ENCODE measurements at places on chromosomes 5 and 9.

DNA sequence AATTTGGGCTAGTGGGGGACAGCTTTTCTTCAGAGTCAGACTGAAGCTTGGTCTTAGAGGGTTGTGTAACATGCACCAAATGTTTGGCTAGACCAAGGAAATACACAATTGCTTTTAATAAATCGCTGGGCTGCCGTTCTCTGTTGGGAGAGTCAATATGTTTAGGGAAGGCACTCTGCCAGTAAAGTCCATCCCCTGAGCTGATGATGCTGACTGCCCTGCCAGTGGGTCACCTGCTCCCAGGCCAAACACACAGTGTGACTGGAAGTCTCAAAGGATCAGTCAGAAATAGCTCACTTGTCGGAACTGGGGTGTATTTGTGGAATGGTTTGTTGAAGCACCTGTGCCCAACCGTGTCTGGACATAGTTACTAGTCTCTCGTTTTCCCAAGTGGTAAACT is 17.9 kb upstream of the ZNF474 start:
- DNase-seq = no peak

DNA sequence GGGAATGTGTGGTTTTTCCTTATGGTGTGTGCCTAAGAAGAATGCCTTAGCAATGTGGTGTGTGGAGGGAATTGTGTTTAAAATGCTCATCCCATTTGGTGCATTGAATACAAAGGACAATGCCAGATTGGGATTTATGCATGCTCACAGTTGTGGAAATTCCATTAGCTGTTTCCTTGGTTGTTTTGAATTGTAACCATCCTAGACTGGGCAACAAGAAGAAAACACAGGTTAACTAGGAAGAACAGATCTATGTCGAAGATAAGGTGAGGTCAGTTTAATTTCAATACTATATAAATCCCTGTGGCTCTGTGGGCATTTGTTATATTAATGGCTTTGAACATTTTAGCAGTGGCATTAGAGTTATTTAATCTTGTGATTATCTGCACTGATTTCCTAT is 266.8 kb downstream of the MAT2B start:
- DNase-seq = no peak

DNA sequence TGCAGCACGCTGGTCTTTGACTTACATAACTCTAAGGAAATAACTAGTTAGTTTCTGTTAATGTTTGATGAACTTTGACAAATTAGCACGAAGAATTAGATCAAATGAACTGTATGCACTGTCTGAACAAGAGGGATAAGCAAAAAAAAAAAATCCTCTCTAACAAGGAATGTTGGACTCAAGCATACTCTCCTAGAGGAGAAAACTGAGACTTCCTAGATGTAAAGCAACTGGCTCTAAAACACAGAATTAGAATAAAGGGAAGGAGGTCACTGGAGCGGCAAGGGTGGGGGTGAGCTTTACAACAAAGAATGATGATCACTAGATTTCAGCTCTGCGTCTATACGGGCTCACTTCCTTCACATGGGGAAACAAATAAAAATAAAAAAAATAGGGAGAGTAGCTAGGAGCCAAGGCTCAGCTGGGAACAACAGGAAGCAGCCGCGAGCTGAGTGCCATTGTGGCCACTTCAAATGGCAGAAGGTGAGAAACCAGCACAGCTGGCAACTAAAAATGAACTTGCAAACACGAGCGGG is 48.7 kb upstream of the CEMIP2 start:
- DNase-seq = no peak

DNA sequence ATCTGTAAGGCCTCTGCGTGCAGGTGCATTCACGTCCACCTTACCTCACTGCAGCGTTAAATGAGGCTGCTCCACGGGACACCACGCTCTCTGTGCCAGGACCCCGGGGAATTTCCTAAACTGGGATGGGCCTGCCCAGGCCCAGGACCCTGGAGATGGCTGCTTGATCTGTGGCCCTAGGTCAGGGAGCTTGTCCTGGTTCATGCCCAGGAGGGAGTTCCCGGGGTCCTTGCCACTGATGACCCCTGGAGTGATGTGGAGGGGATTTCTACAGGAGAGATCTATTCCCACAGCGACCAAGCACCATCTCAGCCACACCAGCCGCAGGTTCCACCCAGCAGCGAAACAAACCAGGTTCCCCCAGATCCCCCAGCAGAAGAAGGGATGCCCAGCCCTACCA is 3.5 kb downstream of the OR2V1 start:
- no peak for DNase-seq

- no peak for DNase-seq
Measured at GRCh38 chr9:114606068-114606467, 5.0 kb upstream of the TMEM268 start.

DNA sequence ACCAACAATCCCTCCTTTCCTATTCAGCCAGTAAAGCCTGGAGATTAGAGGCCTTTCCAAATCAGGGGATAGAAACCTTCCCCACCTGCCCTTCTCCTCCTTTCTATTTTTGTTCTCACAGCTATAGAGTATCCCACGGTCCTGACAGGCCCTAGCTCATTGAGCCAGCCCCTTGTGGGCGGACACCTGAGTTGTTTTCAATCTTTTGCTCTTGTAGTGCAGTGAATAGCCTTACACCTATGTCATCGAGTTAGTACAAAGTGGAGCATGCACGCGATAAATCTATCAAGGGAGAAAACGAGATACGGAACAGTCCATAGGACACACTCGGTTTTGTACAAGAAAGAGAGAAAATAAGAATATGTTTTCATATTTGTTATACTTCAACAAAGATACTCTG is 77.2 kb downstream of the TSPAN17 start:
- DNase-seq = no peak

GRCh38 chr9:27548055-27548741 is 18.6 kb upstream of the MOB3B start:
- DNase-seq = no peak

DNA sequence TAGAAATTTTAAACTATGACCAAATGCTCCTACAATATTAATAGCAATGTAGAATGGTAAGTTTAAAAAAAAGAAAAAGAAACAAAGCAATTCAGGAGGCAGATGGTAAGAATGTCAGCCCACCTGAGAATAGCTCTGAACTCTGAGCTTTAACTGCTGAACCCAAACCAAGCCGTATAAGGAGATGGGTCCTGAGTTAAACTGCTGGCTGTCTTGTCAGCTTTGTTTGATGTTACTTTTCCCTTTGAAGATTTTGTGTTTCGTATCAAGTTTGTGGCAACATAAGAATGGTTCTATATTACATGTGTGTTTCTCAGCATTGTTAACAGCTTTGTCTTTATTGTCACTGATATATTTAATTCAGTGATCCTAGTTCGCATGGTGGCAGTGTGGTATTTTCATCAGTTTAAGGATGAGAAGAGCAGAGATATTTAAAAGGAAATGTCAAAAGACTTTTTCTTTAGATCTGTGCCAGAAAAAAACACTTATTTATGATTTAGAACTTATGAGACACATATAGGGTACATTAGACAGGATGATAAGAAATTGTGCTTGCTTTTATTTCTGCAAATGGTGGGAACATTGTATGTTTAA is 390.1 kb downstream of the CCDC171 start:
- DNase-seq = no peak

- DNase-seq = no peak
Measured at GRCh38 chr5:74521401-74521800, 119.1 kb downstream of the ENC1 start.

- DNase-seq = no peak
Measured at GRCh38 chr5:10543585-10544040, 20.3 kb upstream of the ANKRD33B start.

GRCh38 chr9:135213566-135213965 is 126.1 kb downstream of the OLFM1 start:
- DNase-seq = peak; percentile 12

DNA sequence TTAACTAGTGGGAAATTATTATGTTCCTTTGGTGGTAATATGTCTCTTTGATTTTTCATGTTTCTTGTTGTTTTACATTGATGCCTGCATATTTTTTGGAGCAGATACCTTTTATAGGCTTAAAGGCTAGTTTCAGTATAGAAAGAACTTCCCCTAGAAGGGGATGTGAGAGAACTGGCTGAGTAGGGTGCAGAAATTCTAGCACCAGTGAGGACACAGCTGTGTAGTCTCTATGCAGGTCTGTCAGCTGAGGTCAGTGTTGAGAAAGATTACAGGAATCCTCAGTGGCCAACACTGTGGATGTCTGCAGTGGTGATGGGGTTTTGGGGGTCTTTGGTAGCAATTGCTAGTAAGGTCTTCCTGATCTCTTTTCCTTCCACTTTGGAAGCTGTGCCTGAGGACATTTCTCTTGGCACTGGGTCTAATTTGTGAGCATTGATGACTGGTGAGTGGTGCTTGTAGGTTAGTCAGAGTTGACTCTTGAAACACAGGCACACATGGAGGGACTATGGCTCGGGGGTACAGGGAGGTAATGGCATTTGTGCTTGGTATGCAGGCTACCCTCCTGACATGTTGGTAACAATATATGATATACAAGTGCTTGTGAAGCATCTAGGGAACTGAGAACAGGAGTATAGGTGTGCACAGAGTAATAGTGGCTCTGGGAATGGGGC is 221.4 kb downstream of the SPATA31D1 start:
- DNase-seq = no peak

- no peak for DNase-seq
Measured at GRCh38 chr5:169412831-169413230, 111.9 kb upstream of the SLIT3 start.

Measured in aorta (tissue), 5 donors.